ENCODE measurements at places on chromosomes 5 and 9. TPM values are rescaled to one million over a fixed set of nuclear protein-coding genes. Genes with fewer than 3 reads are reported as not detected.

GRCh38 chr5:113022661-113023060 is 46.1 kb downstream of the DCP2 start:
- DNase-seq = peak; percentile 35

The C5 gene
- total RNA-seq = 10.4 TPM

DNA sequence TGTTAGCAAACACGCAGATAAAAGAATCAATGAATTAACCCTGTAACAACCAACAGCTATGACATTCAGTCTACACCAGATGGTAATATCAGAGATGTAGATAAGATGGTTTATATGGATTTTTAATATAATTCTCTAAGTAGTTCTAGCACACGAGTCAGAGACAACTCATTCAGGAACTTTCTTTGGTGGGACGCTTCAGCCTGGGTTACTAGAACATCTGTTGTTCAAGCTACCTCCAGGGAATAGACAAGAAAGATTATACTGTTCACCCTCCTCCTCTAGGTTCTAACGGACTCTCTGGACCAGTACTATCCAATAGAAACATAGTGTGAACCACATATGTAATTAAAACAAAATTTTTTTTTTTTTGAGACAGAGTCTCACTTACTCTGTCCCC is 73.8 kb downstream of the RAPGEF1 start:
- no peak for DNase-seq

- DNase-seq = no peak
Observed at GRCh38 chr9:107496976-107497375, 7.4 kb upstream of the KLF4 start.

- DNase-seq = peak; percentile 71
Observed at GRCh38 chr5:150155258-150156026, at the start of gene PDGFRB. PDGFRB (minus strand) TSS chr5:150155845; CDS start chr5:150137047, 18,798 bp downstream.

- DNase-seq = no peak
Observed at GRCh38 chr5:56270058-56270457, 36.9 kb upstream of the ANKRD55 start.

GRCh38 chr5:103465891-103466290 is 96.7 kb downstream of the NUDT12 start:
- DNase-seq = no peak
